Activated CD4-positive, CD25-positive, alpha-beta regulatory T cell treated with anti-CD3 and anti-CD28 coated beads, Interleukin-2, amount 50 U/mL, for 16 hours (primary cell): ENCODE measurements at places on chromosomes 3 and 15.

GRCh38 chr3:45628746-45629145 is 34.2 kb downstream of the LIMD1 start:
- no peak for DNase-seq

DNA sequence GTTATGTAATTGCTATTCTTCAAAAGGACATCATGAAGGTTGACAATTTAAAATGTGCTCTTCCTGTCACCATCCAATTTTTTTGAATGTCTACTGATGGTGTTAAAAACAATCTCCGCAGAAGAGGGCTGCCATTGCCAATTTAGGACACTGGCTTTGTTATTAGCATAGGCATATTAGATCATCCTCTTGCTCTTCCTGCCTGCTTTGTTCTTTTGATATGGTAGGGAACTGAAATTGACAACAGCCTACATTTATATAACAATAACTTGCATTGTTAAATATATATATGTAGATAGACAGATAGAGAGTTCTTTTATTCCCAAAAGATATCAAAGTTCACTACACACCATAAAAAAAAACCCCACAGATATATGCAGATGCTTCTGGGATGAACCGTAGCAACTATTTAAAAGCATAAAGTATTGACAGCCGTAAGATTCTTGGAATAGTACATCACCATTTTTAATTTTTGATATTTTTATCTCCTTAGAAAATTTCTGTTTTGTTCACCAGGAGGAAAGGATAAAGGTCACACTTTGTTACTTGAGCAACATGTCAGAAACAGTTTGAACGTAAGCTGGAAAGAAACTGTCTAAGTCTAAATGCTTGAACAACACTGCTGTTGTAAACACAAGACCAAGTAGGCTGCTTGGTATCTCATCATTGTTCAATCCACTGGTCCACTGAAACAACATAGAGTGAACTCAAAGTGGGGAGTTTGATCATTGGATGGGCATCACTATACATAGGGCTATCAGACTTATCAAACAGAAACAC is 66.5 kb downstream of the MDFIC2 start:
- no peak for DNase-seq

DNA sequence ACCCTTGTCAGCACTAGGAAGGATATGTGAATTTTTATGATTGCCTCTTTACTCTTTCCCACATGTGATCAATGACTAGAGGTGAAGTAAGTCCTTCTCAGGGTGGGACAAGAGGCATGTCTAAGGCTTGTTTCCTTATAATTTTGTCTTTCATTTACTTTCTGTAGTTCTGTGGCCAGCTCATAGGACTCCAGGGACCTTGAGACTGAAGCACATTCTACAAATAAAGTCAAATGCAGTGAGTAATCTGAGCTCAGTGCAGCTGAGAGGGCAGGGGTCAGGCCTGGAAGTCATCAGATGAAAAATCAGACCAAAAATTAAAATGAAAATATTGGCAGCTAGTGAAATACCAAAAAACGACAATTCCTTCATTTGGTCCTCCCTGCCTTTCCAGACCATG is 424.7 kb upstream of the THBS1 start:
- DNase-seq: no peak

DNA sequence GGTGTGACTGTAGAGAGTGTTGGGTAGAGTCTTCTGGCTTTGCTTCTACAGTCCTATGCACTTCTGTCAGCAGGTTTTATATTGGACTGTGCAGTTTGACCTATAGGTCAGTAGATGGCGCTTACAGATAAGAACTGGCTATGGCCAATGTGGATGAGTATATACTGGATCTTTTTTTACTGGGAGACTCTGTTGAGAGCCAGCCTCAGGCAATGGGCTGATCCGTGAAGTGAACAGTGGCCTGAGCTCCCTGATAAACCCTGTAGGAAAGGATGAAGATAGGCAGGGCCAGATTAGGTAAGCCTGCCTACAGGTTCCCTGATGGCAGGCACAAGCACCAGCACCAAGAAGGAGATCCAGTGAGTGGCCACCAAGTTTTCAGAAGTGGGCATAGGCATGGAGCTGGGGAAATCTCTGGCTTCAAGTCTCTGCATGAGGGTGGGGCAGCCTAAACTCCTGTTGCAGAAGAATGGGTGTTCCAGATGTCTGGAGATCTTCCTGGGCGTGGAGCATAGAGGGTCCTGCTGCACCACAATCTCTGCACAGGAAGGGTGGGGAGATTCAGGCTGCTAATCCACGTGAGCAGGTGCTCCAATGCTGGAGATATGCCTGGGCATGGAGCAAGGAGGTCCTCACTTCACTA is 326.0 kb upstream of the SGO1 start:
- DNase-seq: no peak

- no peak for DNase-seq
Observed at GRCh38 chr3:16700651-16701050, 95.4 kb upstream of the DAZL start.

DNA sequence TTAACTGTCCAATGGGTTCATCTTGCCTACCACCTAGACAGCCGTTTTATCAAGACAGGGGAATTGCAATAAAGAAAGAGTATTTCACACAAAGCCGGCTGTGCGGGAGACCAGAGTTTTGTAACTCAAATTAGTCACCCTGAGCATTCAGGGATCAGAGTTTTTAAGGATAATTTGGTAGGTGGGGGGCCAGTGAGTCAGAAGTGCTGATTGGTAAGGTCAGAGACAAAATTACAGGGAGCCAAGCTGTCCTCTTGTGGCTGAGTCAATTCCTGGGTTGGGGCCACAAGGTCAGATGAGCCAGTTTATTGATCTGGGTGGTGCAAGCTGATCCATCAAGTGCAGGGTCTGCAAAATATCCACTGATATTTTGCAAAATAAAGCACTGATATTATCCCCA is 29.9 kb upstream of the GPD1L start:
- no peak for DNase-seq

GRCh38 chr3:134179508-134179907 is 71.2 kb downstream of the RYK start:
- DNase-seq: no peak

DNA sequence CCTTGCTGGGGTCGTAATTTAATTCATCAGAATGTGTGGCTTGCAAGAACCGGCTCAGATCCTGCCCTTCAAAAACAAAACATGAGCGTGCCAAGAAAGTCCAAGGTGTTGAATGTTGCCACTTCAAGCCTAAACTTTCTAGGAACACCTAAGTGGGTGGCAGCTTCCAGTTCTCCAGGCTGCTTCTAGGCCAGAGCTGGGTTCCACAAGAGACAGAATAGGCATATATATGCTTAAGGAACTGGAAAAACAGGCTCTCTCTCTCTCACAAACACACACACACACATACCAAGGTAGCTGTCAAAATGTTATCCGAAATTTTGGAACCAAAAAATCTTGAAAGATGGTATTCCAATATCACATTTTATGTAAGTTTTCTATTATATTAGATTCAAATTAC is 890 bp upstream of the ADIPOQ start:
- DNase-seq: no peak

- no peak for DNase-seq
Observed at GRCh38 chr3:153210660-153211059, 48.6 kb downstream of the RAP2B start.

DNA sequence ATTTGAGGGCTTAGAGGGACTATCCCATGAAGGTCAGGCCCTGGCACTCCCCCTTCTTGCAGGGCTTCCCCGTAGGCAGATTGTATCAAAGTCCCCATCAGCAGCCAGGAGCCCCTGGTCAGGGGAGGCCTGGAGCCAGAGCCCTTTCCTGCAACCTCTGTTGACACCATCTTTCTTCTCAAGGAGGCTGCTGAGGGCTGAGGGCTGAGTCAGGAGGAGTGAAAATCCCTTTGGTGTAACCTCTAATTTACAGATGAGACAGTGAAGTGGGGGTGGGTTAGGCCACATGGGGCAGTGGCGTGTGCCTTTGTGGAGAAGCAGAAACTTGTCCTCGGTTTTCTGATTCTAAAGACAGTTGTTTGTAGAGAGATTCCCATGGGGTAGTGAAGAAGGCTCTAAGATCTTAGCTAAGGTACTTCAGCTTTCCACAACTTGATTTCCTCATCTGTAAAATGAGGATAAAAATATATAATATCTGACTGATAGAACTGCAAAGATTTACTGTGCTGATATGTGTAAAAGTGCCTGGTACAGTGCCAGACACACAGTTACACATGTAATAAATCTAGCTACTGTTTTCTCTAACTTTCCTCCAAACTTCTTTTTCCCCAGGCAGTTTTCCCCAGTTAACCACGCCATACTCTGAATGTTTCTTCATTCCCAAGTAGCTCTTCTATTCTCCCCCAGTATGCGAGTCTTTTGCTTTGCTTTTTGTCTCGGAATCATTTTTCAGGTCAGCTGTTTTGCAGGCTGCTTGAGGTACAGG is 249.4 kb upstream of the TPM1 start:
- no peak for DNase-seq

DNA sequence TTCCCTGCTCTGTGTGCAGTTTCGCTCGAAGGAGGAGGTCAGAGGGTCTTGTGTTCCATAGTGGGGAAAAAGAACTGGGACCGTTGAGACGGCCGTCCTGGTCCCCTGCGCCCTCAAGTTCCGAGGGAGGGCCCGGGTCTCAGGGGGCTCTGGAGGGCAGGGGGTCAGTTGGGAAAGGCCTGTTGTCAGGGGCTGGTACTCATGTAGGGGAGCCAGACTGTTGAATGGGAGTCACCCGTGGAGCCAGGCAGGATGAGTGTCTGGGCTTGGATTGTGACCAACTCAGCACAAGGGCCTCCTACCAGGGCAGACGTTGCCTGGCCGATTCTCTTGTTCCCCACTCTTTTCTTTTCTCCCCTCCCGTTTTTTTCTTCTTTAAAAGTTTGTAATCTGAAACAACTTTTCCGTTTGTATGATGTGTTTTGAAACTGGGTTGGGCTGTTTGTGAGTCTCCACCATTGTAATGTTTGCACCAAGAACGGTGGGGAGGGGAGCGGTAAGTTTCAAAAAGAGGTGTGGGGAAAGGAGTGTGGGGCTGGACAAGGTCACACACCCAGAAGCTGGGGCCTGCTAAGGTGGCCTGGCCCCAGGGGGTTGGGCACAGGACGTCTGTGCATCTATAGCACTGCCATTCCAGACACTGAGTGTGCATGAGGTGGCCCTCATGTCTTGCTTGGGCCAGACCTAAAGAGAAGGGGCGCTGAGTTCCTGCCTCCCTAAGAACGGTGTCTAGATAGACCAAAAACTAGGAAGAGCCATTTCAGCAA is 1.1 kb downstream of the CMTM7 start:
- no peak for DNase-seq

DNA sequence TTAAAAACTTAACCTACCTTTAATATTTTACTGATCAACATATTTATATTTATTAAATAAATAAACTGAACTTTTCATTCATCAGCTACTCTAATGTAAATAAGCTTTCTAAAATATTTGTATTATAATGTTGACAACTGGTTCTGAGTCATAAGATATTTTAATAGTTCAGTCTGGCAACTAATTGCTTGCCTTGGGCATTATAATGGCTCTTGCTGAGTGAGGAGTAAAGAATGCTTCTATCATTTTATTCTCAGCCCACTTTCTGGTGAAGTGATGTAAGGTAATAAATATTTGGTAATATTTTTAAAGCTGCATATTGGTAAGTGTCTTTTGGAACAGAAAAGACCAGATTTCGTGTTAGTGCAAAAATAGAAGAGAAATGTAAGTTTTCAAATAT is 81.5 kb downstream of the DIPK2A start:
- DNase-seq: no peak

GRCh38 chr3:111739311-111739911 is 119.7 kb upstream of the PHLDB2 start:
- DNase-seq: no peak

GRCh38 chr3:53970661-53971060 is 79.0 kb upstream of the SELENOK start:
- no peak for DNase-seq

DNA sequence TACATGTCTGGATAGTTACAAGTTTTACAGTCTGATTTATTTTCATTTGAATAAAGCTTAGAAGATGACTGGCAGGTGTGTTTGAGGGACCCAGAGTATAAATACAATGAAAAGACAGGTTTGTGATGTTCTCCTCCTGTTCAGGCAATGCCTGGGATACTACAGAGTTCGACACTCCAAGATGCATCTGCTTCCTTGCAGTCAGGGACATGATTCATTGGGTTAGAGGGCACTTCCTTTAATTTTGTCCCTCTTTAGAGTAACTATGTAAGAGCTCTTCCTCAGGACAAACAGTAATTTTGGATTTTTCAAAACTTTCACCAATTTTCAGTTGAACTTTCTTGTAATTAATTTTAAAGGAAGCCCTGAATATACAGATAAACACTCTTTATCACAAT is 102.0 kb downstream of the LMLN start:
- DNase-seq: no peak

- no peak for DNase-seq
Observed at GRCh38 chr15:60021589-60022378, 17.7 kb downstream of the FOXB1 start.

GRCh38 chr3:143482106-143483088 is 362.8 kb downstream of the CHST2 start:
- no peak for DNase-seq

- no peak for DNase-seq
Observed at GRCh38 chr3:124318014-124318413, 326.1 kb upstream of the ROPN1 start.

GRCh38 chr15:66251790-66252684 is 1.5 kb downstream of the MEGF11 start:
- DNase-seq: no peak

- no peak for DNase-seq
Observed at GRCh38 chr3:153232851-153233271, 70.8 kb downstream of the RAP2B start.

- no peak for DNase-seq
Observed at GRCh38 chr15:78228356-78228996, 5.9 kb downstream of the ACSBG1 start.

DNA sequence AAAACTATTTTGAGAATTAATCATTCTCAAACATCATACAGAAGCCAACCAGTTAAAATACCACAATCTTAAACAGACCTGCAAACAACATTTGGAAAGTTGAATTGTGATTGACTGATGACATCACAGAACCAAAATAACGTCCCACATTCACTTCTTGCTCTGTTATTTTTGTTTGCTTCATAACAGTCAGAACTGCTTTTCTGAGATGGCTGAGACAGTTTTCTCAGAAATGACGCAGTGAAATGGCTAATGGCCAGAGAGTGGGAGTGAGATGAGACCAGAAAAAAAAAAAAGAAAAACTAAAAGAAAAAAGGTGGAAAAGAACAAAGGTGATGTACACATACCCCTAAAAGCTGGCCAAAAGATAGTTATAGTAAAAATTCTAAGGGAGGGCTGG is 1061.2 kb downstream of the FHIT start:
- no peak for DNase-seq
